A549 treated with Mapracorat at 1 μM for 4 hours (cell line): ENCODE measurements at places on chromosomes 2 and 18. TPM values are rescaled to one million over a fixed set of nuclear protein-coding genes. Genes with fewer than 3 reads are reported as not detected.

Gene TBC1D8
- total RNA-seq = 79.6 to 107 TPM (median 90.9 TPM) in 5 replicates

Gene C2orf92
- total RNA-seq = 0.55 to 1.2 TPM (median 0.66 TPM) in 5 replicates

Gene RFTN2
- 0.02 TPM in 1 of 5 replicates, not detected in the others for total RNA-seq

Gene SNED1
- total RNA-seq = 0.54 to 1.2 TPM (median 0.89 TPM) in 5 replicates

Gene CTNNA2
- total RNA-seq = 0.23 to 0.49 TPM (median 0.40 TPM) in 5 replicates

Gene IL36G
- not detected in 5 replicates for total RNA-seq

Gene MOGAT1
- not detected in 5 replicates for total RNA-seq

Gene MEIS1
- total RNA-seq = 1.2 to 2.6 TPM (median 1.6 TPM) in 5 replicates

Gene MDH1B
- total RNA-seq = 1.4 to 2.0 TPM (median 1.7 TPM) in 5 replicates

Gene APLF
- 0.64 to 0.87 TPM (median 0.80 TPM) in 5 replicates for total RNA-seq

Gene GPR75
- 1.4 to 2.2 TPM (median 1.6 TPM) in 5 replicates for total RNA-seq

Gene ATP6V1B1
- total RNA-seq = 2.0 to 2.7 TPM (median 2.2 TPM) in 5 replicates

Gene IRS1
- 11.5 to 17.0 TPM (median 15.6 TPM) in 5 replicates for total RNA-seq

Gene FBXO15
- total RNA-seq = 0.41 to 1.0 TPM (median 0.66 TPM) in 5 replicates

Gene MOCOS
- 2.6 to 3.0 TPM (median 2.7 TPM) in 5 replicates for total RNA-seq

Gene HTRA2
- 31.4 to 42.9 TPM (median 39.7 TPM) in 5 replicates for total RNA-seq

Gene FAM237A
- total RNA-seq = not detected in 5 replicates

Gene SLC66A2
- total RNA-seq = 10.8 to 20.5 TPM (median 18.8 TPM) in 5 replicates

Gene NABP1
- total RNA-seq = 10.6 to 17.6 TPM (median 12.7 TPM) in 5 replicates

Gene CDK15
- not detected in 5 replicates for total RNA-seq
